HuH-7 (cell line): ENCODE measurements at places on chromosomes 7 and 10.

DNA sequence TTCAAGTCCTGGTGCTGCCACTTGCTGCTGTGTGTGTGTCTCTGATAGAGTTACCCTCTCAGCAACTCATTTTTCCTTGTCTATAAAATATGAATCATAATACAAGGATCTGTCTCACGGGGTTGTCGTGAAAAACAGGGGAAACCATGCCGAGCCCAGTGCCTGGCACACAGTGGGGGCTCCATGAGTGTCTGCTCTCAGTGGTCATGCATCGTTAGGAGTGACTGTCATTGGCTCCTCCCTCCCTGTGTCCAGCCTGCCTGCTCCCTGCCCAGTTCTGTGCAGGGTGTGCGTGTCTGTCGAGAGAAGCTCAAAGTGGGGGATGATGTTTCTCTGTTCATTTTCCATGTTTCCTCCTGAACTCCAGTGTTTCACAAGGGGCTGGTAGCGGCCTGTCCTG is 83.6 kb upstream of the LRRC4 start:
- no peak for DNase-seq

- no peak for DNase-seq
Observed at GRCh38 chr7:36851382-36851781, 127.1 kb upstream of the AOAH start.

- DNase-seq: no peak
Observed at GRCh38 chr7:122248472-122248871, 56.1 kb downstream of the FEZF1 start.

DNA sequence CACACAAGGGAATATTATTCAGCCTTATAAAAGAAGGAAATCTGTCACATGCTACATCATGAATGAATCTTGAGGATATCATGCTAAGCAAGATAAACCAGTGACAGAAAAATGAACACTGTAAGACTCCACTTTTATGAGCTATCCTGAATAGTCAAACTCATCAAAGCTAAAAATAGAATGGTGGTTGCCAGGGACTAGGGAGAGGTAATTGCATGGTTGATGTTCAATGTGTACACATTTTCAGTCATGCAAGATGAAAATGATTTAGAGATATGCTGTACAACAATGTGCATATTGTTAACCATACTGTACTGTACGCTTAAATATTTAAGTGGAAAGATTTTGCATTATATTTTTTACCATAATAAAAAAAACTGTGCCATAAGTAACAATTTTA is 1349.1 kb downstream of the XPNPEP1 start:
- no peak for DNase-seq

DNA sequence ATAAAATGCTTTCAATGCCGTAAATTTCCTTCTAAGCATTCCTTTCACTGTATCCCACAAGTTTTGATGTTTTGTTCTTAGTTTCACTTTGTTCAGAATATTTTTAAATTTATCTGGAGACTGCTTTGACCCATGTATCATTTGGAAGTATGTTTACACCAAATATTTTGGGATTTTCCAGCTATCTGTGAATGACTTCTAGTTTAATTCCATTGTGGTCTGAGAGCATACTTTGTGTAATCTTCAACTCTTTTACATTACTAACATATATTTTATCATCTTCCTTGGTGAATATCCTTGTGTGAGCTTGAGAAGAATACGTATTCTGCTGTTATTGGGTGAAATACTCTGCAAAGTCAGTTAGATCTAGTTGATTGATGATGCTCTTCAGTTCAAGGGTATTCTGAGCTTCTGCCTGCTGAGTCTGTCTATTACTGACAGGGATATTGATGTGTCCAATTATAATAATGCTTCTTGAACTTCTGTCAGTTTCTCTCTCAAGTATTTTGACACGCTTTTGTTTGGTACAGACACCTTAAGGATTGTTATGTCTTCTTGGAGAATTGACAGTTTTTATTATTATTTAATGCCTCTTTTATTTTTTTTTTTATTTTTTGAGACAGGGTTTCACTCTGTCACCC is 31.6 kb downstream of the MKLN1 start:
- DNase-seq: no peak

- DNase-seq: no peak
Observed at GRCh38 chr7:47764746-47765145, 182.8 kb upstream of the TNS3 start.

GRCh38 chr7:117185124-117185523 is 137.7 kb downstream of the WNT2 start:
- no peak for DNase-seq

GRCh38 chr7:135965602-135966001 is 11.6 kb downstream of the MTPN start:
- DNase-seq: no peak

DNA sequence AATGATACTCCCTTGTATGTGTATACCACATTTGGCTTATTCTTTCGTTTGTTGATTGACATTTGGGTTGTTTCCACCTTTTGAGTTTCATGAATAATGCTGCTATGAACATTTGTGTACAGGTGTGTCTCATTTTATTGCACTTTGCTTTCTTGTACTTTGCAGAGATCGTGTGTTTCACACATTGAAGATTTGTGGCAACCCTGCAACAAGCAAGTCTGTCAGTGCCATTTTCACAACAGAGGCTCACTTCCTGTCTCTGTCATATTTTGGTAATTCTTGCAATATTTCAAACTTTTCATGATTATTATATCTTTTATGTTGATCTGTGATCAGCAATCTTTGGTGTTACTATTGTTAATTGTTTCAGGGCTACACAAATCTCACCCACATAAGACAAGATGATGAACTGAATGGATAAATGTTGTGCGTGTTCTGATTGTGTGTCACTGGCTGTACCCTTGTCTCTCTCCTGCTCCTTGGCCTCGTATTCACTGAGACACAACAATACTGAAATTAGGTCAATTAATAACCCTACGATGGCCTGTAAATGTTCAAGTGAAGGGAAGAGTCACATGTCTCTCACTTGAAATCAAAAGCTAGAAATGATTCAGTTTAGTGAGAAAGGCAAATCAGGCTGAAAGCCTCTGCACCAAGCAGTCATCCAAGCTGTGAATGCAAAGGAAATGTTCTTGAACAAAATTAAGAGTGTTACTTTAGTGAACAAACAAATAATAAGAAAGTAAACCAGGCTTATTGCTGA is 133.6 kb upstream of the JCAD start:
- no peak for DNase-seq

DNA sequence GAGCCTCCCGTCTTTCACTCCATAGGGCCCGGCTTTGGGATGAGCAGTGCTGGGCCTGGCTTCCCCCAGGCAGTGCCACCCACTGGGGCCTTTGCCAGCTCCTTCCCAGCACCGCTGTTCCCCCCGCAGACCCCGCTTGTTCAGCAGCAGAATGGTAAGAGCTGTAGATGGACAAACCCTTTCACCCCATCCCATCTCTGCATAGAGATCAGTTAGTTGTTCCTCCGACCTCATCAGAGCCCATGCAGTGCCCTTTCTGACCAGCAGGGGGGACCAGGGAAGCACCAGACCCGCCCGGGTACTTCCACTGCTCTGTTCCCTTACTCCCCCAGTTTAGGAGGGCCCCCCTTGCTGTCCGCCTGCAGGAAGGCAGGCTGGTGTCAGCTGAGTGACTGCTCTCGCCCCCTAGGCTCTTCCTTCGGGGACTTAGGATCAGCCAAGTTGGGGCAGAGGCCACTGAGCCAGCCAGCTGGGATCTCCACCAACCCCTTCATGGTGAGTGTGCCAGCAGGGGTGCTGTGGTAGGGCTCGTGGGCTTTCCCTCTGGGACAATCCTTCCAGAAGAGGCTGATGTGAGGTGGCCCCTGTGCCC is 9.8 kb downstream of the SAP25 start:
- peak; percentile 85 for DNase-seq

- DNase-seq: no peak
Observed at GRCh38 chr10:33376976-33377657, 42.6 kb upstream of the NRP1 start.

- no peak for DNase-seq
Observed at GRCh38 chr7:127366680-127367079, 25.8 kb downstream of the ZNF800 start.

GRCh38 chr10:49260644-49261296 is 38.2 kb upstream of the C10orf71 start:
- no peak for DNase-seq

DNA sequence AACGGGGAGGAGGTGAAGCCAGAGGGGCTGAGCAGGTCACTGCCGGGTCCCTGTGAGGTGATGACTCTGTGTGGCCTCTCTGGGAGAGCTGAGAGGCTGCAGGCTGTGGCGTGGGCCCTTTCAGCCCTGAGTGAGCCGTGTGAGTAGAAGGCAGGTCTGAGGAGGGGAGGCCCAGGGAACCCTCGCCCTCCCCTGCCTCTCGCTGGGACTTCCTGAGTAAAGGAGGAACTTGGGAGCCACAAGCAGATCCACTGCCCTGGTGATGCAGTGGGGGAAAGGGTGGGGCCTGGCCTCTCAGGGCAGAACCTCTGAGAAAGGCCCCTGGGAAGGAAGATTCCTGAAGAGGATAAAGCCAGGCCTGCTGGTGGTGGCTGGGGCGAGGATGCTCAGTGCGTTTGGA is 22.8 kb downstream of the EEPD1 start:
- DNase-seq: no peak

DNA sequence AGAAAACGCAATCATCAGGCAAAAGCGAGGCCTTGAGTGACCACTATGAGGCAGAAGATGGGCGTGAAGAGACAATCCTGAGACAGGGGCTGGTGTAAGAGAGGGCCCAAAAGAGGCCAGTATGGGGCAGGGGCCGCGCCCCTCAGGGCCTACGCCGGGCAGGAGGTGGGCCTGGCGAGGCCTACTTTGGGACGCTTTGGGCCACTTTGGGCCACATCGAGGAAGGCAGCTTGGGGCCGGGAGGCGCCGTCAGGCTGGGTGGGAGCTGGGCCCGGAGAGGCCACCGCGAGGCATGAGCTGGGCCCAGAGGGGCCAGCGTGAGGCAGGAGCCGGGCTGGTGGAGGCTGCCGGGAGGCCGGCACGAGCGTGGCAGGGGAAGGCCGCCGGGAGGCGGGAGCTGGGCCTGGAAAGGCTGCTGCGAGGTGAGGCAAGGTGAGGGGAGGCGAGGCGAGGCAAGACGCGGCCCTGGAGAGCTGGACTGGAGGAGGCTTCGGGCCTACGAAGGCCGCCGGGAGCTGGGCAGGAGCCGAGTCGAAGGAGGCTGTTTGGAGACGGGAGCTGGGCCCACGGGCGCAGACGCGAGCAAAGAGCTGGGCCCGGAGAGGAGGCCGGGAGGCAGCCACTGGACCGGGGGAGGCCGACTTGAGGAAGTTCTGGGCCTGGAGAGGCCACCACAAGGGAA is 171.3 kb downstream of the TPST1 start:
- DNase-seq: no peak

DNA sequence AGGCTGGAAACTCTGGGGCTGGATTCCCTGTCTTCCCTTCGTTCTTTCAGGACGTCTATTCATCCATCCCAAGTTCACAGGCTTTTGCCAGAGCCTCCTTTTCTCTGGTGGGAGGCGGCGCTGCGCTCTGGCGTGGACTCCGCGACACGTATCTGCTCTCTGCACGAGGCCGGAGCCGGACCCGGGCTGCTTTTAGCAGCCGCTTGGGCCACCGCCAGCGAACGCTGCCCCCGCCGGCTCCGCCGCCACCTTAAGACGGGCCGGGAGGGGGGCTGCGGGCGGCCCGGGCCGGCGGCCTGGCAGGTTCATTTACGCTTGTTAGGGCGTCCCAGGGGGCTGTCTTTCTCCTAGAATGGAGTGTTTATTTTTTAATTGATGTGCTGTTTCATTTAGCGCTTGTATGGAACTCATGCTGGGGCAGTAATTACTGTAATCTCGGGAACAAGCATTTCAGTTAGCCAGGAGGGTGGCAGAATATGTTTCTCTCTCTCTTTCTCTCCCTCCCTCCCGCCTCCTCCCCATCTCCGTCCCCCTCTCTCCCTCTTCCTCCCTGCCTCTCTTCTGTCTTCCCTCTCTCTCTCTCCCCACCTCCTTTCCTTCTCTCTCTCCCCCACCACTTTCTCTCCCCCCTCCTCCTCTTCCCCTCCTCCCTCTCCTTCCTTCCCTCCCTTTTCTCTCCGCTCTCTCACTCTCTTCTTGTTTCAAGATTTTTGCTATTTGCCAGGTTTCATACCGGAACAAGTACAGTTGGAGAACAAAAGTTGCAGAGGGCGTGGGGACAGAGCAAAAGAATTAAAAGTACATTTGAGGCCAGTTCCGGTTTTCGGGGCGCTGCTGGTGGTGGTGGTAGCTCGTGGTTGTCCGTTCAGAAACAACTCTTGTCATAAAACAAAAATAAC is 1.3 kb upstream of the FZD8 start:
- peak; percentile 23 for DNase-seq

- DNase-seq: no peak
Observed at GRCh38 chr10:82564353-82565196, 689.6 kb downstream of the NRG3 start.

DNA sequence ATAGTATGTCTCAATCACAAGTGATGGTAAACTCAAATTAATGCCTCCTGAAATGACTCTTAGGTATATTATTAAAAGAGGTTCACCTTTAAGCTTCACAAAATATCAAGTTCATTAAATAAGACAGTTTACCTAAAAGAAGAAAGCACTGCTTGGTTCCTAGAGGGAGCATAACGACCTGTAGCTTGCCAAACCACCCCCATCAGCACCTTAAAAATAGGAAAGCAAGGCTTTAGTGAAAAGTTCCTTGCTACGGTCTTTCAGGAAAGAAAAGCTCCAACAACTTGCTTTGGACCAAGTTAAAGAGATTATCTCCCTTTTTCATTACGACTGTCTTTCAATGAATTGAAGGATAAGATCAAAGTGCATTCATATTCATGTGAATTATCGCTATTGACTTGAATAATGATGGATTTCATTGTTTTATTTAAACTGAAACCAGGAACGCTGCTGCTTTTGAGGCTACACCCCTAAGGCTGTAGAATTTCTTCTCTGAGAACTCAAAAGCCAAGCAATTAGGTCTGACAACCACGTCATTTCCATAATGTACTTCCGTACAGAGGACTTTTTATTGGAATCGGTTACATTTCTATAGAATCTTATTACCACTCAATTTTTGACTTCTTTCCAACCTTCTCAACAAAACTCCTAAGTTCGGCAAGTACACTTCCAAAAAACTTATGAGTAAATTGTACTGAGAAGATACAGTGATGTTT is 7.0 kb upstream of the SPAG6 start:
- DNase-seq: no peak

- DNase-seq: no peak
Observed at GRCh38 chr10:73758704-73759511, 14.7 kb downstream of the SEC24C start.

DNA sequence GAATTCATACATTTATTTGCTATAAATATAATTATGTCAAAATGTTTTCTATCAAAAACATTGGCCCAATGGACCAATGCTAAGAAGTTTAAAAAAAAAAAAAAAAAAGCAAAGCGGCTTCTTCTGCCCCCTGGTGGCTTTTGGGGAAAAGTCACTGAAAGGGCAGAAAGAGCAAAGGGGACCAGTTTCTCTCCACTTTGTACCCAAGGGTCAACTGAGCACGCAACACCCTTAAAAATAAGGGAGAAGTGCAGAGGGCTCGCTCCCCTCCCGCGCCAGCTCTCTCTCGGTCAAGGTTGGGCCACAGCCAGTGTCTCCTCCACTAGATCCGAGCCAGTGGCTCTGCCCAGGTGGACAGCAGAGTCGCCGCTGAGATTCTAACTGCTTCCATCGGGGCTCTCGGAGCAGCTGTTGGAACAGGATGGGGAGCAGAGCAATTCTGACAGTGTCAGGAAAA is 136.4 kb upstream of the FGFR2 start:
- DNase-seq: peak; percentile 48
